ENCODE measurements at places on chromosomes 1 and 21.

- peak; percentile 59 for DNase-seq
Observed at GRCh38 chr1:177023726-177024125, 140.8 kb downstream of the ASTN1 start.

- DNase-seq = no peak
Observed at GRCh38 chr1:70290218-70290617, 64.3 kb downstream of the ANKRD13C start.

- no peak for DNase-seq
Observed at GRCh38 chr1:62723883-62724282, 35.7 kb upstream of the DOCK7 start.

DNA sequence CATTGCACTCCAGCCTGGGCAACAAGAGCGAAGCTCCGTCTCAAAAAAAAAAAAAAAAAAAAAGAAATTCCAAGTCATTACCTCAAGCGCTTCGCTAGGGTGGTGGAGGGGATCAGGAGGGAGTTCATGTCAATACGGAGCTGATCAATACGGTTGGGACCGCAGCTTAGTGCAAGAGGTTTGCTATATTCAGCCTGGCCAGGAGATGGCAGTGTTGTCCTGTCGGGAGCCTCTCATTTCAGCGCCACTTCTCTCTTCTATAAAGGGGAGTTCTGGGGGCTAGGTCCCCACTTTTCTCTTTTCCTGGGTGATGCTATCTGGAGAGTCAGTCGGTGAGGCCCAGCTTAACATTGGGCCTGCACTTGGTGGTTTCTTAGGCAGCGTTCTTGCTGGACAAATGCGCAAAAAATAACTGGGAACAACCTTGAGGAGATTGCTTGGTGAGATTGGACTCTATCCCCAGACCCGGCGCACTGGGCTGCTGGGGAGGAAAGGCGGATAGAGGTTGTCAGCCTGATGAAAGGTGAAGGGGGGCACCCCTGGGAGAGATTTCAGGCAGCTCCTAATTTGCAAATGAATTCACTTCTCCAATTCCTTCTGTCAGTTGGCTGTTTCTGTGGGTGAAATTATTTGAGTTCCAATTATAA is 40.4 kb downstream of the KIAA0040 start:
- DNase-seq = peak; percentile 62

- DNase-seq = no peak
Observed at GRCh38 chr1:42125552-42125951, 27.7 kb upstream of the GUCA2B start.

DNA sequence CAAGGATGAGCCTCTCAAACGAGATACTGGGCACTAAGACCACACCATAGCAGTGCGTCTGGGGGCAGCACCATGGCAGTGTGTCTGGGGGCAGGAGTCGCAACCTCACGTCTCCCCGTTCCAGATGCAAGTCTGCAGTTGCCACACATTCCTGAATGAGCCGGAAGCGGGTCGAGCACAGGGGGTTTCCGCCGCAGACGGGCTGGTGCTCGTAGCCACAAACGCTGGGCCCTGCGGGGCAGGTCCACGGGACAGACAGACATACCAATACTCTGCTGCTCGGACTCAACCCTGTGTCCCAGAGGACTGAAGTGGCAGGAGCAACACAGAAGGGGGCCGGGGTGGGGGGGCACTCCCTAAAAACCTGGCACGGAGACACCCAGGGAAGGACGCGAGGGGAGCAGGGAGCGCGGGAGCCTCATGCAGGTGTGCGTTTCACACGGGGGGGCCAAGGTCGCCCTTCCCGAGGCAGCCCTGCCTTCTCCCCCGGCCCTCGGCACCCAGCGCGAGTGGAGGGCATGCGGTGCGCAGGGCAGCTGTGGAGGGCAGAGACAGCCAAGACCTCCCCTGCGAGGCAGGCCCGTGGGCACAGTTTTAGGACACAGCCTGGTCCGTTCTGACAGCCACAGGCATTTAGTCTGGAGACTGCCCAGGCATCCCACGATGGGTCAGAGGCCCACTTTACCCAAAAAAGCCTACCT is 24.5 kb downstream of the PTTG1IP start:
- DNase-seq = no peak

DNA sequence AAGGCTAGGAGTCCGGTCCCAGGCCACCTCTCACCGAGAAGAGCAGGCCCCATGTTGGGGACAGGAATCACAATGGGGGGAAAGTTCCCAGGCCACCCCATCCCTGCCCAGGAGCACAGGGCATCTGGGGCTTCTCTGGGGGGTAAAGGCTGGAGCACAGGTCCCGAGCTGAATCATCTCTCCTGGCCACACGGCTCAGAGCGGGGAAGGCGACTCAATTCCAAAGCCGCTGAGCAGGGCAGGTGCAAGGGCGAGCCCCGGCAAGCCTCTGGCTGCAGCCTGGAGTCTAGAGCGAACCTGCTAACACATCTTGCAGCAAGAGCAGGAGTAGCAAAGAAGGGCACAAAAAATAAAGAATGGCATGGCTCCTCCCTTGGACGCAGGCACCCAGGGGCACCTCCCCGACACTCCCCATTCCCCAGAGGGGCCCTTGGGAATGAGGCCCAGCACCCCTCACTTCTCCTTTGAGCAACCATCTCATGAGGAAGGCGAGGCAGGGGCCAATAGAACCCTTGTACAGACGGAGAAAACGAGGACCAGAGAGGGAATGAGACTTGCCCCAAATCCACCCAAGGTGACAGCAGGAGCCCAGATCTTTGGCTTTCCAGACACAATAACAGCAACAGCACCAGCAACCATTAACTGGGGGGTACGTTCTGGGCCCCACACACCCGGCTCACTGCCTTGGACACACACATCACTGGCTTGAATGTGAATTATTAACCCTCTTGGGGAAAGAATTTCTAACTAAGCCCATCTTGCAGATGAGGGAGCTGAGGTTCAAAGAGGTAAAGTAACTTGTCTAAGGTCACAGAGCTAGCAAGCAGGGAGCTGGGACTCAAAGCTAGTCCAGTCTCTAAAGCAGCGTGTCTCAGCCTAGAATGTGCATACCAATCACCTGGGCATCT is 20.7 kb upstream of the ALDH4A1 start:
- DNase-seq = peak; percentile 71

DNA sequence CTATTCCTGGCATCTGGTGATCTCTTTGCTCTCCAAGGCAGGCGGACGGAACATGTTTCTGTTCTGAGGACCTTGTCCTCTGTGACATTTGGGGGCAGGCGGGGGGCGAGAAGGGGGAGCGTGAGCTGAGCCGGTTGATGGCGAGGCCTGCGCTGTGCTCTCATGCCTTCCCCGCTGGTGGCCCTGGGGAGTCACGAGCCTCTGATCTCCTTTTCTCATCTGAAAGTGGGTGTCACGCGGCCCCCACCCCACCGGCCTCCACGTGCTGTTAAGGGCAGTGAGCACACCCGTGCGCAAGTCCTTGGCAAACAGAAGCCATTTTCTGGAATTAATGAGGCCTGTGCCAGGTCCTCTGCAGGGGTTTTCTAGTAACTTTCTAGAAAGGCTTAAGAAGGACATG is 102.8 kb upstream of the ACTRT2 start:
- no peak for DNase-seq

DNA sequence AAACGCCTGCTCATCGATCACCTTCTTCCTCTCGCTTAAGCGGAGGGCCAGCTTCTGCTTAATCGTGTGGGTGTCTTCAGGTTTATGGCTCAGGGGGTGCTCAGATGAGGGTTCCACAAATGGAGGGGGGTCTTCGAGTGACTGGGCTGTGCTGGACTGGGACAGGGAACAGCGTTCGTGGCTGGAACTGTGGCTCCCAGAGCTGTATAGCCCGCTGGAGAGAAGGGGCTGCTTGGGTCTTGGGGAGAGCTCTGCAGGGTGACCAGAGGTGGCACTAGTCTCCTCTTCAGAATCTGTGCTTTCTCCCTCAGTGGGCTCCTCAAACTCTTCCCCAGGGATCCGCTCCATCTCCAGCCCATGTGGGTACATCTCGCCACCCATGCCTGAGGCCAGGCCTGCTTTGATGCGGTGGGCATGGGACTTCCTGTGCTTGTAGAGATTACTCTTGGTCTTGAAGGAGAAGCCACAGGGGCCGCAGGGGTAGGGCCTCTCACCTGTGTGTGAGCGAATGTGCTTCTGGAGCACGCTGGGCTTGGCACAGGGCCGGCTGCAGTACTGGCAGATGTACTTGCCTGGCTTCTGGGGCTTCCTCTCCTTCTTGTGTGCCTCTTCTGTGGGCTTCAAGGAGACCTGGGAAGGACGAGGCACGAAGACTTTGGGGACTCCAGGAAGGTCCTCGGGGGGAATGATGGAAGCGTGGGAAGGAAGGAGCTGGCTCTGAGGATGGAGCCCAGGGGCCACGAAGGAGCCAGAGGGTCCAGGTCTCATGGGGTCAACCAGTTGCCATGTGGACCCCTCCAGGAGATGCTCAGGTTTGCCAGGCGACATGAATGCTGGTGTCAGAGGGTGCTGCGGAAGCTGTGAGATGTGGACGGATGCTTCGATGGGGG is 99.4 kb upstream of the EDN2 start:
- DNase-seq = no peak

GRCh38 chr1:31762726-31763670 is 1.1 kb downstream of the ADGRB2 start:
- DNase-seq = peak; percentile 83

- no peak for DNase-seq
Observed at GRCh38 chr1:26991310-26992116, 2.0 kb upstream of the TRNP1 start.

DNA sequence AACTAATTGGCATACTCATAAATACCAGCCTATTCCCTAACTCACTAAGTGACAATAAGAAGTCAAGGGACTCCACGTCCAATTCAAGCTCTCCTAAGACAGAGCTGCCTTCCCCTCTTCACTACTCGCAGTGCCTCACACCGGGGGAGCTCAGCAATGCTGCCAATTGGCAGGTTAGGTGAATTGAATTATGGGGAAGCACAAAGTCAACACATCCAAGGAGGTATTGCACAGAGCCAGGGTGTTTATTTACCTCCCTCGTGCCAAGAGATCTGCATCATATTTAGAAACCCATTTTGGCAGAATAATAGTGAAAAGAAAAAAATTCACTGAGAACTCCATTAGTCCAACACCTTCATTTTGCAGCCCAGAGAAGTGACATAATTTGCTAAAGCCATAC is 20.4 kb upstream of the TNR start:
- DNase-seq = no peak

DNA sequence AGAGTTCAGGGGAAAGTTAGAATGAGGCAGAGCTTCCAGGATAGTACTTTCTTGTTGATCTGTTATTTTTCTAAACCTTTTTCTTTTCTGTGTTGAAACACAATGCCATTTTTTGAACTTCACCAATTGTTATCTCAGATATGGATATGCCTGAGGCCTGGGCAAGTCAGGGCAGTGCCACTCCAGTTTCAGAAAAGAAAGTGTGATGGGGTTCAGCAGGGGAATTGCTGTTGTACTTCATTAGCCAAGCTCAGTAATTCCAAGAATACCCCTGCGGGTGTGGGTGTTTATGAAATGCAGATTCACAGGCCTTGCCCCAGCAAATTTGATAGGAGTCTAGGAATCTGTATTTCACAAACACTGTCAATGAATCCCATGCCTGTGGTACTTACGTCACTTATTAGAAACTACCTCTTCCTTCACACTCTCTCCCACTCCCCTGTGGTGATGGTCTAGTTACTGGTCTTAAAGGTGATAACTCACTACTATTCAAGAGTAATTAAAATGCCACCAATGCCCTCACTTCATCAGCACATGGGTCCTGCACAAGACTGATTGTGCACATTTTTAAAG is 142.3 kb downstream of the PBX1 start:
- DNase-seq = no peak

DNA sequence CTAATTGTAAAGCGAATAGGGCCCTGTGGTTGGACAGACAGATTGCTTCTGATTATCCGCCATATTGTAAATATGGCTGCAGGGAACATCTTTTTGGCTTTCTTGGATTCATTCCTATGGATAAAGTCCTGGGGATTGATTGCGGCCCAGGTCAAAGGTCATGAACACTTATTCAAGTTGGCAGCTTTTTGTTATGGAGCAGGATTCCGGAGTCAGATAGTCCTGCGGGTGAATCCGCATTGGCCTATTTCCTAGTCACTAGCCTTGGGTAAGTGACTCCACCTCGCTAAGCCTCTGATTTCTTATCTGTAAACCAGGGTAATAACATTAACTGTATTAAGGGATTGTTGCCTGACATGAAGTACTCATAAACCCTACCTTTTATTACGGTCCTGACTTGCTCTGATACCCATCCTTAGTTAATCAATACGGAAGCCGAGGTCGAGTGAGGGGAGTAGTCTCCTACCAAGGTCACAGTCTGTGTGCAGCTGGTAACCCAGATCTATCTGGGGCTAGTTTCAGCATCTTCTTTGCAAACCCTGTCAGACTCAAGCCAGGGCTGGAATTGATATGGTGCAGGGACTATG is 31.7 kb downstream of the EDN2 start:
- DNase-seq = no peak

GRCh38 chr1:204418174-204419063 is 6.8 kb upstream of the PPP1R15B start:
- no peak for DNase-seq

GRCh38 chr1:231508941-231509340 is 19.5 kb upstream of the TSNAX start:
- DNase-seq = no peak

GRCh38 chr1:13797397-13797796 is 97.4 kb downstream of the PRDM2 start:
- DNase-seq = peak; percentile 93

- DNase-seq = no peak
Observed at GRCh38 chr1:75257424-75257823, 123.2 kb downstream of the LHX8 start.

- no peak for DNase-seq
Observed at GRCh38 chr1:214492401-214493075, 58.9 kb downstream of the PTPN14 start.

GRCh38 chr1:109850194-109850593 is 60.5 kb upstream of the CSF1 start:
- no peak for DNase-seq

- DNase-seq = peak; percentile 29
Observed at GRCh38 chr1:8424539-8425116, 106.7 kb downstream of the SLC45A1 start.

DNA sequence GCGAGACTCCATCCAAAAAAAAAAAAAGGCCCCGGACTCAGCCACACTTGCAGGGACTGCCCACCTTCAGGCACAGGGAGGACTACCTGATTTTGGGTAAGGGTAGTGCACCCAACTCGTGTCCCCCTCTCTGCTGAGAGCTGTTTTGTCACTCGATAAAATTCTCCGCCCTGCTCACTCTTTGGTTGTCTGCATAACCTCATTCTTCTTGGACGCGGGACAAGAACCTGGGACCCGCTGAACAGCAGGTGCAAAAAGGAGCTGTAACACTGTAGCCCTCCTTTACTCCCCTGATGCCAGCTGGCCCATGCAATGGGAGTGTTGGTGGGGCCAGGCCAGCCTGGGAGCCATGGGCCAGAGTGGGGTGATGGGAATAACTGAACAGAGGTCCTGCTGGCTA is 10.6 kb downstream of the S100B start:
- DNase-seq = no peak

- no peak for DNase-seq
Observed at GRCh38 chr1:227759341-227760300, 24.4 kb downstream of the SNAP47 start.

DNA sequence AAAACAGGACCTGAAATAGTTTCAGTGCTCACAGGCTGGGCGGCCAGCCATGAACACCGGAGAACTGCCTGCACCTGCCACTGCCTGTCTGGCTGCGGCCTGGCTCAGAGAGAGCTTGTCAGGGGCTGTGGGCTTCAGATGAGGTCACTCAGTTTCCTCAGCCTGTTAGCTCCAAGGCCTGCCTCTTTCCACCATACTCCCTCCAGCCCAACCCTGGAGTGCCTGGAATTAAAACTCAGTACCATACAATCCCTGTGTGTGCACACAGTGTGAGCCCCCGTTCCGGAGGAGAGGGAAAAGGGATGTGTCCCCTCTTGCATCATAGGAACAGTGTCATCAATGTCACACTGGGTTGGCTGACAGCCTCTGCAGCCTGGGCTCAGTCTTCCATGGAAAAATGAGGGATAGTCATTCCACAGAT is 16.2 kb downstream of the CACNA1S start:
- no peak for DNase-seq
